ENCODE measurements at places on chromosomes 2 and 18.

GRCh38 chr2:108944601-108945331, 44.3 kb downstream of the EDAR start:
- no peak for DNase-seq

- DNase-seq: no peak
Measured at GRCh38 chr18:8910843-8911242, 191.7 kb upstream of the NDUFV2 start.

- no peak for DNase-seq
Measured at GRCh38 chr2:168233726-168234406, 13.5 kb downstream of the STK39 start.

DNA sequence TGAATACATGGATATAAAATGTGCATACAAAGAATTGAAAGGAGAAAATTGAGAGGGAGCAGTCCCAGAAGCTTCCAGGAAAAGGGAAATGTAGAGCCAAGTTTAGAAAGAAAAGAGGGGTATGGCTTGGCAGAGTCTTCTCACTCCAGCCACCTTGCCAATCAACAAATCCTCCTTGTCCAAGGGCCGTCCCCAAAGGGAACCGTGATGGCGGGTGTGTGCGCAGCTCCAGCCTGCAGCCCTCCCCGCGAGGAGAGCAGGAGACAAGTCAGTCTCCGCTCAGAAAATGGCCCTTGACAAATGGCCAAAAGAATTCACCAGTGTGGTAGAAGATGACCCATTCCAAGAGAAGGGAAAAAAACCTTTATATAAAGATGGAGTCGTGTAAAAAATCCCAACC, 448.3 kb upstream of the POU3F3 start:
- no peak for DNase-seq

- DNase-seq: no peak
Measured at GRCh38 chr18:6009756-6010155, 114.4 kb upstream of the TMEM200C start.

DNA sequence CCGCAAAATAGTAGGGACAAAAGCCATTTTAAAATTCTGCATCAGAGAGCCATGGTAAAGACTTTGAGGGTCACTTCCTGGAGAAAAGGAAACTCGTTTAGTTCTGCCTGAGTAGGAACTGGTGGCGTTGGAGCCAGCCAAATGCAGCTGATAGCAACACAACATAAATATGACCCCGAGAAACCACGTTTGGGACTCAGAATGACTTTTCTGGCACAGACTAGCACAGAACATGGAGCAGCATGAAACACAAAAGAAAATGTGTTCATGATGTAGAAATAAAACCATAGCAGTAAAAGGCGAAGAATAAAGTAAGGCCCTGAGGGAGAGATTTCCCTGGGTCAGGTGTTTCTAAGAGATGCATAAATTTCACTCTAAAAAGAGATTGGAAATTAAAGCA, 149.2 kb upstream of the KLHL29 start:
- DNase-seq: no peak

GRCh38 chr2:1613731-1614354, 130.5 kb downstream of the PXDN start:
- no peak for DNase-seq

GRCh38 chr2:172095905-172096625, 6.6 kb downstream of the DLX2 start:
- DNase-seq: no peak

DNA sequence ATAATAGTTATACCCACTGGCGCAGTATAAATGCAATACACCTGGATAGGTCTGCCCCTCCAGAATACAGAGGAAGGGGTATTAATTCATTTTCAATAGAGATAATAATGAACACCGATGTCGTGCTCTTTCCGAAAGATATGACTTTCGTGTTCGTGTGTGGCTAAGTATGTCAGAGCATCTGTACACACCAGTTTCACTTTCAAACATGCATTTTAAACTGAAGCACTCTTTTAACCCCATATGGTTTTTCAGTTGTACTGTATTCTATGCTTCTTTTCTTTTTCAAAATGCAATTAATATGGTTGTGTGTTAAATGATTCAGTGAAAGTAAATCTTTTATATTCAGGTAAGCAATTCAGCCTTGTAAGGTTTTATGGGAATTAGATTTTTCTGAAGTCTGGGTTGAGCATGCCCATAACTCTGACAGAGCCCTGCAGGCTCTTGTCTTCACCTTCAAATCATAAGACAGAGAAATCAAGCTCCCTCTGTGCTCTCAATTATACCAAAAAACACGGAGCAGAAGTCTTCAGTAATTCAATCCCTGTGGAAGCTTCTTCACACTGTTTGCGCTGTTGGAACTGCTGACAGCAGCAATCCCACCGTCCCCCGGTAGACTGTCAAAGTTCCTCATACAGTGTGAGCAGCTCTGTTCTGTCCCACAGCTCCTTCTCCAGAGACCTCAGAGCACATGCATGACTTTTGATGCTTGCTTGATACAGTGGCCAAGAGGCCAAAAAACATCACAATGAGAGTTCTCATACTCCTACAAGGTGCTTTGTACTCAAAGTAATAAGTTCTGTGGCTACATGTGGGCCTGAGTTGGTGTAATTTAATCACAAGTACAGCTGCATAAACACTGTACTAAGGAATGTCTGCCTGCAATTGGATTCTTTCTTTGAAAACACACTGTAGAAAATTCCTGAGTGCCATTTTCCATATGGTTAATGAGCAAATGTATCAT, 186.8 kb downstream of the ZNF521 start:
- DNase-seq: no peak

GRCh38 chr2:176566961-176567360, 297.7 kb downstream of the MTX2 start:
- no peak for DNase-seq

GRCh38 chr2:121128741-121129659, 156.0 kb downstream of the TFCP2L1 start:
- DNase-seq: peak; percentile 10

GRCh38 chr2:88199912-88200682, 30.0 kb downstream of the THNSL2 start:
- DNase-seq: peak; percentile 52

- no peak for DNase-seq
Measured at GRCh38 chr2:7819850-7820249, 862.0 kb upstream of the ID2 start.

DNA sequence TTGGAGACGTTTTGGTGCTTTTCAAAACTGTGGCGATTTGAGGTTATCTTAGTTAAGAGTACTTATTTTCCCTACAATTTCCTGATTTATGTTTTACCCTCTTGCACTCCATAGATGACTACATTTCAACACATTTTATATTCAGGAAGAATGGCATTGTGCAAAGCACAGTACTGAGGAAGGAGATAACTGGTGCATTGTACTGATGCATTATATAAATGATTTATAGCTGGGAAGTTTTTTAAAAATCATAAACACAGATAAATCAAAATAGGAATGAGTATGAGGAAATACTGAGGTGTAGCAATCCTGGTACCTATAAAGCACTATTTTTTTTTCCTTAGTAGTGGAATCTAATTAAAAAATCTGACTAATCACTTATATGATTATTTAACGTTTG, 5.6 kb downstream of the REL start:
- no peak for DNase-seq

- DNase-seq: no peak
Measured at GRCh38 chr18:56913941-56914340, 232.9 kb upstream of the BOD1L2 start.

DNA sequence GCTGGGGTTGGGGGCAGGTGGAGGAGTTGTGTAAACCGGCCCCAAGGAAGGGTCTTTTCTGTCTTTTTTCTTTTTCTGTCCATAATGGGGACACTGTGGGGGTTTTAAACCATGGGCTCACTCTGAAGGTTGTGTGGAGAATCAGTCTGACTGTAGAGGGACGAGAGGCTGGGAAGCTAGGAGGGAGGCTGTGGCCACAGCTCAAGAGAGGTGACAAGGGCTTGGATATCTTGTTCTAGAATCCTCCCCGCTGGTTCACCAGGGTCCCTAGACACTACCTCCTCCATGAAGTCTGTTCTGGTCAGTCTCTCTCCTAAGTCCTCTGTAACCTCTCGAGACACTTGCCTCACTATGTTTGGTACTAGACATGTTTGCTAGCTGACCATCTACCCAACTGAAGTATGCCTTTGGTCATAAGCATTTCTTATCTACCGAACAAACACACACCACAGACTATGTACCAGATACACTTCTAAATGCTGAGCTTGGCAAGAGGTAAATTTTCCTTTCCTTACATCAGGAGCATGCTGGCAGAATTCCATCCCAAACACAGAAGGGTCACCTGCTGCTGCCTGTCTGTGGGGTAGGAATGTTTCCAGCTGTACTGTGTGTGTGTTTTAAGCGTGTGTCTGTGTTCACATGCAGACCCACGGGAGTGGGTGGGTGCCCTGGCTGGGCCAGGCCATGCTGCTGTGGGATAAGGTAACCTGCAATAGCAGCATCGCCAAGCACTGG, 69.6 kb upstream of the MGAT4A start:
- DNase-seq: no peak

DNA sequence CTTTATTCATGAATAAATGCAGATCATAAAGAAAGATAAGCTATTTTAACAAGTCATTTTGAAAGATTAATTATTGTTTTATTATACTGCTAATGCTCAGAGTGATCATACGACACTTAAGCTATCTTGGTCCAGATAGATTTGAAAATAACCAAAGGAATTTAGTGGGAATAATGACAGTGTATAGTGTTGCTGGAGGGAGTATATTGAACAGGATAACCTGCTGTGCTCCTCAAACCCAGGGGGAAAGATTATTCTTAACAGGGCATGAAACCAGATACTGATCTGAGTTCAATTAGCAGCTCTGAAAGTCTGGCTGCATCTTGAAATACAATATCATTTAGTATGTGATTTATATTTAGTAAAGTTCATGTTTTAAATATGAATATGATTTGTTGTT, 216.3 kb upstream of the ITGA4 start:
- no peak for DNase-seq

- DNase-seq: no peak
Measured at GRCh38 chr2:1625281-1626001, 118.9 kb downstream of the PXDN start.

DNA sequence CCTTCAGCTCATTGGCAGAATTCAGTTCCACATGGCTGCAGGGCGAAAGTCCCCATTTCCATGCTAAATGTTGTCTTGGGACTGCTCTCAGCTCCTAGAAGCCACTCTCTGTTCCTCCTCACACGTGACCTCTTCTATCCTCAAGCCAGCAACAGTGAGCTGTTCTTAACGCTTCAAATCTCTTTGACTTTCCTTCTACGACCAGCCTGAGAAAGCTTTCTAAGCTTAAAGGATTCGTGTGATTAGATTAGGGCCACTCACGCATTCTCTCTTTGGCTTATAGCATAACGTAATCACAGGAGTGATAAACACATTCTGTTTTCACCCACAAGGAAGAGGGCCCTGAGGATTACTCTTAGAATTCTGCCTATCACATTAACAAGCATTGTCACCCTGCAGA, 29.8 kb upstream of the LAMA1 start:
- no peak for DNase-seq

DNA sequence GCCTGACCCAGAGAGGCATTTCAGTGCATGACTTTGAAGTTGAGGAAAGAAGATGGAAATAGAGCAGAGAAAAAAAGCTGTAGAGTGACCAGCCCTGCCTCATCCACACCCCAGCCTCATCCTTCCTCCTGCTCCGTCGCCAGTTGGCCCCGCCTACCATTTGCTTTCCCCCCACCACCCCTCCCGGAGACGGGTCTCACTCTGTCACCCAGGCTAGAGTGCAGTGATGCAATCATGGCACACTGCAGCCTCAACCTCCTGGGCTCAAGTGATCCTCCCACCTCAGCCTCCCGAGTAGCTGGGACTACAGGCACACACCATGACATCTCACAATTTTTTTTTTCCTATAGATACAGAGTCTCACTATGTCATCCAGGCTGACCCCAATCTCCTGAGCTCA, 200.8 kb downstream of the EPHA4 start:
- DNase-seq: no peak

DNA sequence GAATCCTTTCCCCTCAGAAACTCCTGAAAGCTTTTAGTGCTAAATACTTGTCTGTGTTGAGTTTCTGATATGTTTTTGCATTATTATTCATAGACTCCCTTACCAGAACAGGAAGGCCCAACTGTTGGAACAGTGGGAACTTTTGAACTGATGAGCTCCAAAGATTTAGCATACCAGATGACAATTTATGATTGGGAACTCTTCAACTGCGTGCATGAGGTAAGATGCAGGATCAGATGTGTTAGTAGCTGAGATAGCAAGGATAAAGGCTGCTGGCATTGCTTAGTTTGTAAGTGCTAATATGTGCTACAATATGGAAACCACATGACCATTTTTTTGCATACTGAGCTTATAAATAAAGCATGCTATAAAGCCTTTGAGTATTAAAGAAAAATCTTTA, 49.2 kb upstream of the MAP3K20 start:
- no peak for DNase-seq

DNA sequence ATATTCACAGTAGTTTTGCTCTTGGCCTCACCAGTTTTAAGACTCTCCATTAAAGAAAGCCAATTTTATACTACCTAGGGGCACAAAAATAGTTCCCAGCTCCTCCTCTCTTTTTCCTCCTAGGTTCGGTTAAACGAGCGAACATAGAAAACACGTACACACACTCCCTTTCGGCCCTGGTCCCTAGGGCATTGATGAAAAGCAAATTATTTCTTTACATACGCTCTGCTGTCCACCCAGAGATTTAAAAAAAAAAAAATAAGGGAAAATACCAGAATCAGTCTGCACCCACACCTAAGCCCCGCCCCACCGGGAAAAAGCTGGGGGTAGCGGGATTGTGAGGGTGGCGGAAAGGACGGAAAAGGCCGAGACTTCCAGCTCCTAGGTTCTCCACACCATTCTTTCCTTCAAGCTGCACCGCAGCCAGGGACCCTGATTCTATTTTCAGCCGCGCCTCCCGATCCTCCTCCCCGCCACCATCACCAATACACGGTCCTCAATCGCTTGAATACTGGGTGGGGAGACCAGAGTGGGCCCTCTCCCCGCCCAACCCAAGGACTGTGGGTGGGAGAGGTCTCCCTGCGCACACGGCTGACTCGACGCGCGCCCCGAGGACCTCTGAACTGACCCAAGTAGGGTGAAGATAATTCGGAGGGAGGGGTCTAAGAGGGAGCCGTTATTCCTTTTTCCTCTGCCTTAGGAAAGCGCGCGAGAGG, 769 bp downstream of the ATF2 start:
- peak; percentile 38 for DNase-seq

DNA sequence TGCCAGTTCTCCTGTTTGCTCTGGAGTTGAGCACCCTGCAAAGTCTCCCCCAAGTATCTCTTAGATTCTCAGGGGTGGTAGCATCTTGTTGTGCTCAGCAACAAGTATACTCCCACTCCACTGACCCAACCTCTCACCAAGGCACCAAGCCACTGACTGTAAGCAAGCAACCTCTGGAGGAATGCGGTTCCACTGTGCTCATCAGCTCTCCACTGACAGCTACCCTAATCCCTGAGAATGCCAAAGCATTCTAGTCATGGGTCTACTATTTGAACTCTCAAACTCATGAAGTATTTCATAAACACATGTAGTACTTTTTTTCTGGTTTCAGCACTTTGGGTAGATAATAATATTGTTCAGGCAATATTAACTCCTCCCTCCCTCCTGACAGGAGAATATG, 170.0 kb downstream of the EPHA4 start:
- no peak for DNase-seq
